ENCODE measurements at places on chromosomes 5 and 9.

DNA sequence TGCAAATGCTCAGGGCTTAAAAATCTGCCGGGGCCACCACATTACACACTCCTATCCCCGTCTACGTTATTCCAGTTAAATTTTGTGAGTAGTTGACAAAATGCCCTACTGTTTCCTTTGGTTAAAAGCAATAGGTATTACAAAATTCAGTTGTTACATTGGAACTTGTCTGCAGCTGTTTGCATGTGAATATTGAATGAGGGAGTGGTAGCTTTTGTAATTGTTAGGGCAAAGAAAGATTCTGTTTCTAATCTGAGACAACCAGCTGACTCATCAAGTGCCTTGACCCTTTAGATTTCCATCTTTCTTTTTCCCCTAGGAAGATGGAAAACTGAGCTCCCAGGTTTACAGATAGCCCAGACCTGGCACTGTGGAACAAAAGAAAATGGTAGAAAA, 30.2 kb downstream of the MAML1 start:
- peak; percentile 74 for DNase-seq

DNA sequence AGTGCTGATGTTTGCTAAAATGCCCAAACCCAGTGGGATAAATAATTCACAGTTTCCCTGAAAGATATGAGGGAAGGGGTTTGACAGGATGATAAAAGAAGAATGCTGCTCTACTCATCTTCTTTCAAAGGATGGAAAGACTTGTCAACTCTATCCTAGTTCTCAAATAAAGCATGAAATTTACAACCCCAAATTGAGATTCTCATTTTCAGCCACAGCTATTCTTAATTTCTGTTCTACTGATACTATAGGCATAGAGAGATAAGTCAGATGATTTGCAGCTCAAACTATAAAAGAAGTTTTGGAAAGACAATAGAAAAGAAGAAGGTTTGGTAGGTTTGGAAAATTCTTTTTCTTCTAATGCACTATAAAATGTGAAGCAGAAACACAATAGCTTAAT, 542.6 kb downstream of the CSNK1G3 start:
- DNase-seq = no peak

- peak; percentile 84 for DNase-seq
These were observed 38.6 kb upstream of the CEMIP2 start for GRCh38 chr9:71806901-71807307.

DNA sequence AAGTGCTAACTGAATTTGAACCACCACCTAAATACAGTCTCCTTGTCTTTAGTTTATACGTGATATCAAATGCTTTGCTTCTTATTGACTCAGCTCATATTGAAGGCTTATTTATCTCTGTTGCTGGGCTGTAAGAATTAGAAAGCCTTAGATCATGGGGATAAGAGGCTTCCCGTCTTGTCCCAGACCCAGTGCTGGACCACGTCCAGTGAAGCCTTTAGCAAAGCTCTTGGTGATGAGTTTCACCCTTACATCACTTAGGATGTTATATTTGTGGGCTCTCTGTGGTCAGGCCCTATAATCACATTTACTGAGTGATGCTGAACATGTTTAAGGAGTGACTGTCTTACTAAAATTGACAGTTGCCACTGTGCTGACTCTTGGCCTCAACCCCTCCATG, 11.2 kb downstream of the FAM240B start:
- no peak for DNase-seq

DNA sequence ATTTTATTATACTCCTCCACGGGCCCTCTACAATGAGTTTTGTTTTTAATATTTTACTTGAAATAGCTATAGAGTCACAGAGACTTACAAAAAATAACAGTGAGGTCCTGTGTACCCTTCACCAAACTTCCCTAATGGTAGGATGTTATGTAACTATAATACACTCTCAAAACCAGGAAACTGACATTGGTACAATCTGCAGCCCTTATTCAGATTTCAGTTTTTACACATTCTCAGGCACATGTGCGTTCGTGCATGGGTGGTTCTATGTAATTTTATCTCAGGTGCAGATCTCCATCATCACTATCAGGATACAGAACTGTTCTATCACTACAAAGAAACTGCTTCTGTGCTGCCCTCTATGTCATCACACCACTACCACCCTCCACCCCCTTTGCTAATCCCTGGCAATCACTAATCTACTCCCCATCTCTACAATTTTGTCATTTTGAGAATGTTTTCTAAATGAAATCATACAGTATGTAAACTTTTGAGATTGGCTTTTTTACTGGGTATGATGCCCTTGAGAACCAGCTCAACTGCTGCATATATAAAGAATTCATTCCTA, 16.4 kb downstream of the RAB14 start:
- DNase-seq = no peak

- DNase-seq = no peak
These were observed 142.9 kb downstream of the CAMK4 start for GRCh38 chr5:111367115-111367514.

- DNase-seq = no peak
These were observed 82.5 kb downstream of the NFIB start for GRCh38 chr9:14231196-14231990.

DNA sequence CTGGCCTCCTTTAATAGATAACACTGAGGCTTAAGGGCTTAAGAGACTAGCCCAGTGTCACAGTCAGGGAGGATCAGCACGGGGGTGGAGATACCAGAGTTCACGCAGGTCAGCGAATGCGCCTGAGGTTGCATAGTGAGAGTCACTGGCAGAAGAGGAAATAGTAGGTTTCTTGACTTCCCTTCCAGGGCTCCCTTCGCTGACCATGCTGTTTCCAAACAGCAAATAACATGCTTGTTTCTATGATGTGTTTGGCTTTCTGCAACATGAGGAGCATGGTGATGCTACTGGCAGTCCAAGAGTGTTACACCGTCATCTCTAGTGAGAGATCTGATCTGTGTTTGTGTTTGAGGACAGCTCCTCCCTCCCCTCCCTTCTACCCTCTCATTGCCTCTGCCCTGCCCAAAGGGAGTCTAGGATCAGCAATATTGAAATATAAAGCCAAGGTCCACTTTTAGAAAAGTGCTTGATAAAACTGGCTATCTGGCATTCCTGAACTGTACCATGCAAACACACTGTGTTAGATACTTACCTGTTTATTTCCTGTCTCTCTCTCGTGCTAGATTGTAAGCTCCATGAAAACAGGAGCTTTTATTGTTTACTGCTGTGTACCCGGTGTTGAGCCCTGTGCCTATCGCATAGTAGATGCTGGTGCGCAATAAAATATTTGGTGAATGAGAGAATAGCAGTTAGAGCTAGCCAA, 12.3 kb downstream of the TLE4 start:
- DNase-seq = no peak

DNA sequence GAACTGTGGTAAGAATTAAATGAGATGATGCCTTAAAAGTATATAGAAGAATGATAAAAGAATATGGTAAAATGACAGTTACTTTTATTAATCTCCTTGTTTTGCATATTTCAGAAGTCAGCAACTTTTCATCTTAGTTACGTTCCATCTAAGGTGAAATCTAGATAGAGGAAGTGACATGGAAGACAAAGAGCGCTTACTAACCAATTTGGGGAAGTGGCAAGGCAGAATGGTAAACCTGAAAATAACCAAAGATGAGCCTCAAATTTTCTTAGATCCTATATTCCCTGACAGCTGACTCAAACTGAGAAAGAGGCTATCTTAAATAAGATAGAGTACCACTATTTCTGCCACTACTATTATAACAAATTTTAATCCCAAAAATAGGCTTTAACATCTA, 52.5 kb downstream of the FGF10 start:
- no peak for DNase-seq

GRCh38 chr9:107375651-107376369, 92.7 kb downstream of the RAD23B start:
- DNase-seq = no peak

- DNase-seq = no peak
These were observed 60.6 kb upstream of the CDK20 start for GRCh38 chr9:88034964-88035363.

DNA sequence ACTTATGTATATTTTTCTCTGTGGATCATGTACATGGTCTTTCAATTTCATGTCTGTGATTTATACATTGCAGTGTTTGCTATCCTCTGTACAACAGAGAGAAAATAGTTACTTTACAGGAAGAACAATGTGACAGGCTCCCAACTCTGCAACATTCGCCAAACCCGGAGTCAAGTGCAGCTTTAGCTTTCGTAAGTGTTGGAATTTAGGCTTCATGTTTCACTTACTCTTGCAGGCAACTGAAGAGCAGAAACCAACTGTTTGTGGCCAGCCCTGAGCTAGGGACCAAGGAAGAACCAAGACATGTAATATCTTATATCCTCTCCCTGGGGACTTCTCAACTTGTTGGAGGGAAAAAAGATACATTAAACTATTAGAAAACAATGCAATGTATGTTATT, 147.9 kb downstream of the C5orf15 start:
- DNase-seq = no peak

DNA sequence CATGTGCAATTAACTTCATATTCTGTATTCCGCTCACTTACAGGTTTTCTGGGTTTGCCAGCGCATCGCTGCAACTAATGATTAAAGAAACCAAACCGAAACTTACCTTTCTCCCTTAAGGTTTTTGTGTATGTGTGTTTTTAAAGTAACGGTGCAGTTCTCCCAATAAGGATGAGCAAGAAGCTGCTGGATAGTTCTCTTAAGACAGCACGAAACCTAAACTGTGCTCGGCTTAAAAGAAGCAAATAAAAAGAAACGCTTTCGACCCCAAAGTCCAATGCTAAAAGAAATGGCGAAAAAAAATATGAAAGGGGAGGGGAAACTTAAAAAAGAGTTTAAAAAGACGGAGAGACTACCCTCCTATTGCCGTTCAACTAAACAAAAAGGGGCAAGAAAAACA, 340 bp downstream of the ELAVL2 start:
- peak; percentile 23 for DNase-seq

GRCh38 chr5:169408731-169409130, 107.8 kb upstream of the SLIT3 start:
- DNase-seq = peak; percentile 68

- DNase-seq = no peak
These were observed 599.9 kb downstream of the ISL1 start for GRCh38 chr5:51983161-51983560.

GRCh38 chr5:11594021-11594420, 310.2 kb downstream of the CTNND2 start:
- DNase-seq = no peak

DNA sequence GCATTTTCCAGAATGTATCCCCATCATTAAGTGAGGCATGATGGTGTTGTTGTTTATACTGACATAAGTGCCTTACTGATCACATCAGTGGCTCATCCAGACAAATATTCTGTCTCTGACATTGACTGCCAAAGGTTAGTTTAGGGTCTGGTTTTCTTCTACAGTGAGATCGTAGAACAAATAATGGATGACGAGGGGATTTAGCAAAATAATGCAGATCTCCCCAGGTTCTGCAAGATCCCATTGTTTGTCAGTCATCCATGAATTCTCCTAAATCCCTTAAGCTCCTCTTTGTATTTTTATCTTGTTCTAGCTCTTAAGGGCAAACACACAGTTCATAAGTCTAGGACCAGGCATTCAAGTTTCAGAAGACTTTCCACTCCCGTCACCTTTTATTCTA, 93.1 kb upstream of the DHFR start:
- no peak for DNase-seq

DNA sequence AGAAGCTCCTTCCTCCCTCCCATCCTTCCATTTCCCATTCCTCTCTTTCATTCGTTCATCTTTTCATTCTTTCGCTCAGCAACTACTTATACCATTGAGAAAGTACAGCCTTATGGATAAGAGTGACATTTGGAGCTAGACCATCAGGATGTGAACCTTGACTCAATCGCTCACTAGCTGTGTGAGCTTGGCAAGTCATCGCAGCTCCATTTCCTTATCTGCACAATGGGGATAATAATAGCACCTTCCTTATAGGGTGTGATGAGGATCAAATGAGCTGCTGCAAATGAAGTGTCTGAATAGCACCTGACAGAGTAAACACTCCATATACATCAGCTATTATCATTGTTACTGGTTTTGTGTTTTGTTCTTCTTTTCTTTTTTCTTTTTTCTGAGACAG, 28.1 kb upstream of the SYNPO start:
- no peak for DNase-seq

- peak; percentile 71 for DNase-seq
These were observed 20.3 kb downstream of the OSTF1 start for GRCh38 chr9:75108571-75108970.

GRCh38 chr9:82957529-82958379, 105.2 kb downstream of the RASEF start:
- DNase-seq = no peak

- DNase-seq = peak; percentile 25
These were observed 22.7 kb upstream of the UBLCP1 start for GRCh38 chr5:159240301-159240870.

DNA sequence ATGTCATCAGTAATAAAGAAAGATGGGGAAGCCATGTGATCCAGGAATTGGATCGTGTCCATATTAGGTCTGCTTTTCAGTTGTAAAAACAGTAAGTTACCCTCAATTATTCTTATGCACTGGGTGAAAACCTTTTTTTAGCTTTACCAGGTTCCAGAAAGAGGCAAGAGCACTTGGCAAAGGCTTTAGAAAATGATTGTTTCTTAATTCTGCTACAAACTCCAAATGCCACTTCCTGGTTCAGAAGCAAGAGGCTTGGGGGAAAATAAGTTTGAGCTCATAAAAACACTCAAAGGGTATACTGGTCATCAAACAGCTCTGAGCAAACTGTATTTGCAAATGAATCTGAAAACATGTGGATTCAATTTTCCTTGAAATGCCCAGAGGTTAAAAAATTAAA, 615.6 kb downstream of the EBF1 start:
- peak; percentile 65 for DNase-seq

- DNase-seq = no peak
These were observed 19.5 kb downstream of the DCAF10 start for GRCh38 chr9:37820142-37820541.
